Suprapubic skin (tissue), 4 donors: ENCODE measurements at places on chromosomes 11 and 22. TPM values are rescaled to one million over a fixed set of nuclear protein-coding genes. Genes with fewer than 3 reads are reported as not detected.

Gene NRIP3
- total RNA-seq = 0.23 TPM

Gene APOA5
- not detected for total RNA-seq

Gene APOL4
- total RNA-seq = 5.6 TPM

Gene MS4A3
- not detected for total RNA-seq

Gene SYT8
- 141 TPM for total RNA-seq

Gene TMEM86A
- 17.1 TPM for total RNA-seq

Gene ZP1
- 0.94 TPM for total RNA-seq

Gene TRIM51
- not detected for total RNA-seq

Gene CLDN25
- not detected for total RNA-seq

Gene NARS2
- total RNA-seq = 10.9 TPM

Gene LMO2
- total RNA-seq = 11.1 TPM

Gene UBQLN3
- not detected for total RNA-seq

Gene OR2AG1
- not detected for total RNA-seq

Gene KLHL35
- total RNA-seq = 5.1 TPM

Gene GDPD5
- total RNA-seq = 13.4 TPM

Gene SLC16A8
- not detected for total RNA-seq

Gene OR52N4
- not detected for total RNA-seq

DNA sequence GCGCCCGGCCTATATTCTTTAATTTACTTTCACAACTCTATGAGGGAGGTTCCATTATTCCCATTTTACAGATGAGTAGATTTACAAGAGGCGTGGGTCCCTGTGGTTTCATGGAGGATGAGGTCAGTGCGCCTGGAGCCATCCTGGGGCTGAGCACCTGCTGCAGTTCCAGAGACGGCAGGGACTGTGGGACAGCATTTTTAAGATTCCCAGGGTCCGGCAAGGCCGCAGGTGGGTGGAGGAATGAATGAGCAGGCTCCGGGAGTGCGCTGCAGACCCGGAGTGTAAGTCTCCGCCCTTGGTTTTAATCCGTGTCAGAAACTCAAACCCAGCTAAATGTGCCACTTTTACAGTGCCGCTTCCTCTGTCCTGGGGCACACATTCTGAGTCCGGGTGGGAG lies 4.1 kb upstream of the CHRM1 start:
- peak overlapping the region; percentile 34 for H3K4me3 ChIP-seq
- no peak overlapping the region for H3K27ac ChIP-seq
- H3K27me3 ChIP-seq = peaks cover 73% of the 10 kb centered on the region
- H3K36me3 ChIP-seq = no peaks in the 10 kb centered on the region

DNA sequence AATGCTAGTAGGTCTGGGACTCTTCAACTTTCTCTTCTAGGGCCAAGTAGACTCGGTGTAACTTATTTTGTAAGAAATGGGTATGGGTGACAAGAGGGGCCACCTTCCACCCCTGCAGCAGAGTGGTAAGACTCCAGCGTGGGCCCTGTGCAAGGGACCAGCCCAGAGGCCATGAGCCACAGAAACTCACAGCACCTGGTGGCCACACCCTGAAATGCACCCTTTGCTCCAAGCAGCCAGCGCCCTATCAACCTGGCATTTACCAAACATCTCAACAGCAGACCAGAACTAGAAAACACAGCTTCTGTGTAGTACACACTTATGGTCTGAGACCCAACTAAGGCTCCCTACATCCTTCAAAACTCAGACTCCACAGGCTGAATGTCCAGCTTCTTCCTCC lies 5.7 kb downstream of the CDCA5 start:
- DNase-seq = no peak
- H3K27ac ChIP-seq = no peak overlapping the region
- no peak overlapping the region for H3K4me3 ChIP-seq
- no peaks in the 10 kb centered on the region for H3K36me3 ChIP-seq
- no peaks in the 10 kb centered on the region for H3K27me3 ChIP-seq

DNA sequence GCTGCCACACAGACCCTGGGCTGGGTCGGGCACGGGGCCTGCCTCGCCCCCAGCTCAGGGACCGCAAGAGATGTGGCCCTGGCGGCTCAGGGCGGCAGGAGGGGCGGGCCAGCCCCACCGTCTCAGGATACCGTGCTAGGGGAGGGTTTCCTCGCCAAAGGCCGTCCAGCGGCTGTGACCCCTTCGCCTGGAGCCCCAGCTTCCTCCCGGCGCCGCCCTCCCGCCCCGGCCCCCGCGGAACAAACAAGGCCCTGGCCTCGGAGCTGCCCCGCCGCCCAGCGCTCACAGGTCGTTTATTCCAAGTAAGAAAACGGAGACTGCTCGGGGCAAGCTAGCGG lies 543 bp upstream of the AP2A2 start:
- peak overlapping the region; percentile 94 for H3K27ac ChIP-seq
- peaks cover 38% of the 10 kb centered on the region for H3K4me1 ChIP-seq
- H3K36me3 ChIP-seq = no peaks in the 10 kb centered on the region
- peak overlapping the region; percentile 76 for H3K4me3 ChIP-seq

GRCh38 chr11:88359541-88359940 lies 22.0 kb upstream of the CTSC start:
- no peak overlapping the region for H3K27ac ChIP-seq
- H3K27me3 ChIP-seq = no peaks in the 10 kb centered on the region
- H3K36me3 ChIP-seq = no peaks in the 10 kb centered on the region
- no peak for DNase-seq
- no peaks in the 10 kb centered on the region for H3K4me1 ChIP-seq

DNA sequence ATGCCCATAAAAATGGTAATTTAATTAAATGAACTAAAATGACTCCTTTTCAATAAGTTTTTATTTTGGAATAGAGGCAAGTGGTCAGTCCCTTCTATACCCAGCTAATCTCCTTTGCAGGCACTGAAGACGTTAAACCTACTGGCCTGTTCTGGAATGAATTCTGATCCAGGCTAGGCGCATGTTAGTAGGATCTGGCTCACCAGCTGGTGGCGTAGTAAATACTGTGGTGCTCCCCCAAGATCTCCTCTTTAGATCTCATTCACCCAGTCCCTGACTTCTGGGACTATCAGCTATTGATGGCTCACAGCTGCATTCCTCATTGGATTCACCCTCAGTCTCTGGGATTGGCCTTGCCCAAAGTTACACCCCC lies 173.7 kb upstream of the DDI1 start:
- H3K36me3 ChIP-seq = no peaks in the 10 kb centered on the region
- no peak overlapping the region for H3K27ac ChIP-seq
- H3K4me1 ChIP-seq = no peaks in the 10 kb centered on the region
- H3K4me3 ChIP-seq = no peak overlapping the region
- no peak for DNase-seq
- no peaks in the 10 kb centered on the region for H3K27me3 ChIP-seq

DNA sequence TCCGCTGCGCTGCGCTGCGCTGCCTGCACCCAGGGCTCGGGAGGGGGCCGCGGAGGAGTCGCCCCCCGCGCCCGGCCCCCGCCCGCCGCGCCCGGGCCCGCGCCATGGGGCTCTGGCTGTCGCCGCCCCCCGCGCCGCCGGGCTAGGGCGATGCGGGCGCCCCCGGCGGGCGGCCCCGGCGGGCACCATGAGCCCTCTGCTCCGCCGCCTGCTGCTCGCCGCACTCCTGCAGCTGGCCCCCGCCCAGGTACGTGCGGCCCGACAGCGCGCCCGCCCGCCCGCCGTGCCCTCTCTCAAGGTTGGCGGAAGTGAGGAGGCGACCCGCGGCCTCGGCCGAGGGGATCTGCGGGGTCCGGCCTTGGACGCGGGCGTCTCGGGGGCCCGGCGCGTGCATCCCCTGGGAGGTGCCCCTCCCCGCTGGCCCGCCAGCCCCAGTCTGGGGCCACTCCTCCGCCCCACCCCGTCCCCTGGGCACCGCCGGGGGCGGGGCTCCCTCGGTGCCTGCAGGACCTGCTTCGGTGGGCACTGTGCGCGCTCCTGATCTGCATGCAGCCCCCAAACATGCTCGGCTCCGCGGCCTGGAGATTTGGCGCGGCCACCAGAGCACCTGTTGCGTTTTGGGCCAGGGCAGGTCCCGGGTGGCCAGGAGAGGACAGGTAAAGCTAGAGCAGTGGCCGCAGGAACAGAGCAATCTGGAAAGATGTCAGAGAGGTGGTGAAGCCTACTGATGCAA lies 429 bp downstream of the VEGFB start:
- DNase-seq = no peak
- peaks cover 20% of the 10 kb centered on the region for H3K36me3 ChIP-seq
- H3K4me3 ChIP-seq = peak overlapping the region; percentile 73
- no peaks in the 10 kb centered on the region for H3K27me3 ChIP-seq

- H3K27ac ChIP-seq = no peak overlapping the region
- no peaks in the 10 kb centered on the region for H3K36me3 ChIP-seq
These were observed 71.8 kb downstream of the PHF21A start for GRCh38 chr11:46049325-46049897.

- H3K36me3 ChIP-seq = no peaks in the 10 kb centered on the region
- no peaks in the 10 kb centered on the region for H3K27me3 ChIP-seq
- H3K4me1 ChIP-seq = no peaks in the 10 kb centered on the region
- H3K27ac ChIP-seq = no peak overlapping the region
- H3K4me3 ChIP-seq = no peak overlapping the region
These were observed 9.5 kb upstream of the MS4A4E start for GRCh38 chr11:60252213-60253108.

DNA sequence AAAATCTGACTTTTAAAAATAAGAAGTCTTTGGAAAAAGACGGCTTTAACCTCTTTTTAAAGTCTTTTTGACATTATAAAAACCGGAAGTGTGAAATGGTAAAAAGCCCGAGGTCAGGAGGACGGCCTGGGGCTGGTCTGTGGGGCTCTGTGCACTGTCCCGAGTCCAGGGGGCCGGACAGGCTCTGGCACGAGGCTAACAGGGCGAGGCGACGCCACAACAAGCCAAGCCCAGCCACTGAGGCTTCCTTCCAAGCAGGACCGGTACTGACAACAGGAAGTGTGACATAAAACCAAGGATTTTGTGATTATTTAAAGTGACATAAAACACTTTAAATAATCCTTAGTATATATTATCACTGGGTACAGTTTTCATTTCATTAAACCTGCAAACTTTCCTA lies 39.2 kb downstream of the BRD1 start:
- DNase-seq = peak; percentile 87
- no peaks in the 10 kb centered on the region for H3K27me3 ChIP-seq
- peaks cover 67% of the 10 kb centered on the region for H3K36me3 ChIP-seq
- H3K4me1 ChIP-seq = peaks cover 55% of the 10 kb centered on the region
- no peak overlapping the region for H3K4me3 ChIP-seq
- H3K27ac ChIP-seq = peak overlapping the region; percentile 40

GRCh38 chr11:44313761-44314489 lies 4.0 kb upstream of the ALX4 start:
- no peak overlapping the region for H3K4me3 ChIP-seq
- DNase-seq = no peak
- peaks cover 41% of the 10 kb centered on the region for H3K4me1 ChIP-seq
- H3K36me3 ChIP-seq = no peaks in the 10 kb centered on the region
- peaks cover 100% of the 10 kb centered on the region for H3K27me3 ChIP-seq

DNA sequence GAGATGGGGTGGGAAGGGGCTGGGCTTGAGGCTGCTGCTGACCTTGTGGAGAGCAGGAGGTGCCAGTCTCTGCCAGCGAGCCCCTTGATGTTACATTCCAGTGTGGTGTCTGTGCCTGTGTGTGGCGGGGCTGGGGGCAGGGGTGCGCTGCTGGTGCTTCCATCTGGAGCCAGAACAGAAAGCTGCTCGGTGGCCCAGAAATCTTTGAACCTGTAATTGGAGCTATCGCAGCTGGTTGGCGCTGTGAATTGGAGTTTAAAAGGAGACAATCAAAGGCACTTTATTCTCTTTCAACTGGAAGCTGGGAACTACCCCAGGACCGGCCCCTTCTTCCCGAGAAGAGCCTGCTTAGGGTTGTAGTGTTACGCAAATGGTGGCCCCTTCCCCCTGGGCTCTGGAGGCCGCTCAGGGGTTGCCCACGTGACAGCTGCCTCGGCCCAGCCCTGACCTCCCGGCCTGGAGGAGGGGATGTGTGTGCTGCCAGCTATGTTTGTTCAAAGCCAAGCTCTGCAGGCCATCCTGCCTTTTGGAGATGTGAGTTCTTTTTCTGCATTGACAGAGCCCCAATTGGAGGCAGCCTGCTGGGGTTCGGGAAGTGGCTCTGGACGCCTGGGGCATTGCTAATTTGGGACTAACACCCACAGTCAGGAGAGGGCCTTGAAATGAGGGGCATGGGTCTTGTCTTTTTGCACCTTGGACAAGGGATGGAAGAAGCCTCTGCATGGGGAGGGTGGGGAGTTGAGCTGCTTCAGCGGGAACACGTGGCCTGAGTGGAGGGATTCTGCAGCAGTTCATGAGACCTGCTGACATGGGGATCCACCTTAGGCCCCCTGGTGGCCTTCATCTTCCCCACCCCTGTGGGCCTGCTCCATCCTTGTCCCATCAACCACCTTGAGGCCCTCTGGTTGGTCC lies 14.0 kb upstream of the ARSA start:
- H3K27me3 ChIP-seq = peaks cover 47% of the 10 kb centered on the region
- H3K4me1 ChIP-seq = peaks cover 13% of the 10 kb centered on the region
- H3K4me3 ChIP-seq = no peak overlapping the region
- no peak for DNase-seq

- H3K36me3 ChIP-seq = peaks cover 12% of the 10 kb centered on the region
- H3K27me3 ChIP-seq = no peaks in the 10 kb centered on the region
These were observed 37.6 kb downstream of the PITPNB start for GRCh38 chr22:27881421-27881820.

GRCh38 chr11:121656328-121657090 lies 203.7 kb upstream of the SORL1-AS1 start:
- H3K27me3 ChIP-seq = no peaks in the 10 kb centered on the region
- no peak for DNase-seq
- H3K4me3 ChIP-seq = peak overlapping the region; percentile 51

GRCh38 chr11:898143-898511 lies 12.5 kb downstream of the CHID1 start:
- H3K4me1 ChIP-seq = no peaks in the 10 kb centered on the region
- H3K27ac ChIP-seq = no peak overlapping the region
- H3K27me3 ChIP-seq = no peaks in the 10 kb centered on the region
- peaks cover 61% of the 10 kb centered on the region for H3K36me3 ChIP-seq

GRCh38 chr22:20761536-20761935 lies 12.4 kb upstream of the SERPIND1 start:
- no peak for DNase-seq
- no peak overlapping the region for H3K4me3 ChIP-seq
- no peak overlapping the region for H3K27ac ChIP-seq
- H3K4me1 ChIP-seq = no peaks in the 10 kb centered on the region
- H3K36me3 ChIP-seq = peaks cover 73% of the 10 kb centered on the region
- no peaks in the 10 kb centered on the region for H3K27me3 ChIP-seq

DNA sequence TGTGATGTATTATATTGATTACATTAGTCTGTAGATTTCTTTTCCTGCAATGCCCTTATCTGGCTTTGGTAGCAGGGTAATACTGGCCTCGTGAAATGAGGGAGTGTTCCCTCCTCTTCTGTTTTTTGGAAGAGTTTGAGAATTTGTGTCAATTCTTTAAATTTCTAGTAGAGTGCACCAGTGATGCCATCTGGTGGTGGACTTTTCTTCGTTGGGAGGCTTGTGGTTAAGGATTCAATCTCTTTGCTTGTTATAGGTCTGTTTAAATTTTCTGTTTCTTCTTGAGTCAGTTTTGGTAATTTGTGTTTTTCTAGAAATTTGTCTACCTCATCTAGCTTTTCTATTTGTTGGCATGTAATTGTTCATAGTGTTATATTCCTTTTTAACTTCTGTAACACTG lies 18.9 kb downstream of the SHANK3 start:
- DNase-seq = no peak
- H3K36me3 ChIP-seq = no peaks in the 10 kb centered on the region
- no peak overlapping the region for H3K27ac ChIP-seq
- H3K4me3 ChIP-seq = no peak overlapping the region
- peaks cover 7% of the 10 kb centered on the region for H3K27me3 ChIP-seq
